ENCODE measurements at places on chromosomes 11 and 22.

- no peak for DNase-seq
Observed at GRCh38 chr11:1228101-1228821, 5.4 kb downstream of the MUC5B start.

- DNase-seq: no peak
Observed at GRCh38 chr11:98979205-98979604, 41.5 kb upstream of the CNTN5 start.

GRCh38 chr22:41560095-41560471 lies 727 bp upstream of the CSDC2 start:
- no peak for DNase-seq

DNA sequence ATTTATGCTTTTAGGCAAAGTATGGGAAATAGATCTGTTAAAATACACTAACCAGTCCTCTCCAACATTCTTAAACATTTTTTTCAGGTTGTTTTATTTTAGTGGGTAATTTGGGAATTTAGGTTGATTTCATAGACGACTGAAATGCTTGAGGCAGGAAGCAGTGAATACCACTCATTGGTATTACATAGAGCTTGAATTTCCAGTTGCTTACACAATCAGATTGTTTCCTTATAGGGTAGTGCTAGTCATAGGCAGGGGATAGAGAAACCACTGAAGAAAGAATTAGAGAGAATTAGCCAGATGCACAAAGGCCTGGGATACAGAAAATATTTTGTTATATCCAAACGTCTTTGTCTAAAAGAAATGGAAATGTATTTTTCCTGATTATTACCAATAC lies 23.9 kb upstream of the LYVE1 start:
- no peak for DNase-seq

- DNase-seq: no peak
Observed at GRCh38 chr11:45856044-45856468, 8.8 kb downstream of the CRY2 start.
